ENCODE measurements at places on chromosomes 12 and 14.

GRCh38 chr14:60575008-60575407 is 66.1 kb downstream of the SIX6 start:
- no peak for DNase-seq

DNA sequence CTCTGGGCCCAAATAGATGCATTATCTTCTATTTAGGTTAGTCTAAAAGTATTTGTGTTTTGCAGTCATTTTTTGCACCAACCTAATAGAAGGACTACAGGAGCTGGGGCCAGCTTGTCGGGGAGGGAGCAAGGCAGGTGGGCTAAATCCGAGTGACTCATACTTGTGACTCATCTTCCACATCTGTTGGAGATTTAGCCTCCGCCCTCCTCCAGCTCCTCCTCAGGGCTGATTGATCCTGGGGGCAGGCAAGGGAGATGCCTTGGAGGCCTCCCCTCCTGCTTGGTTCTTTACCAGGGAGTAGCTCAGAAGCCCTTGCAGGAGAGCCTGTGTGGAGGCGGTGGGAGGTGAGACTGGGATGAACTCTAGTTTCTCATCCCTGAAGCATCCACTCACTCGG is 27.9 kb downstream of the RHOF start:
- peak; percentile 73 for DNase-seq

DNA sequence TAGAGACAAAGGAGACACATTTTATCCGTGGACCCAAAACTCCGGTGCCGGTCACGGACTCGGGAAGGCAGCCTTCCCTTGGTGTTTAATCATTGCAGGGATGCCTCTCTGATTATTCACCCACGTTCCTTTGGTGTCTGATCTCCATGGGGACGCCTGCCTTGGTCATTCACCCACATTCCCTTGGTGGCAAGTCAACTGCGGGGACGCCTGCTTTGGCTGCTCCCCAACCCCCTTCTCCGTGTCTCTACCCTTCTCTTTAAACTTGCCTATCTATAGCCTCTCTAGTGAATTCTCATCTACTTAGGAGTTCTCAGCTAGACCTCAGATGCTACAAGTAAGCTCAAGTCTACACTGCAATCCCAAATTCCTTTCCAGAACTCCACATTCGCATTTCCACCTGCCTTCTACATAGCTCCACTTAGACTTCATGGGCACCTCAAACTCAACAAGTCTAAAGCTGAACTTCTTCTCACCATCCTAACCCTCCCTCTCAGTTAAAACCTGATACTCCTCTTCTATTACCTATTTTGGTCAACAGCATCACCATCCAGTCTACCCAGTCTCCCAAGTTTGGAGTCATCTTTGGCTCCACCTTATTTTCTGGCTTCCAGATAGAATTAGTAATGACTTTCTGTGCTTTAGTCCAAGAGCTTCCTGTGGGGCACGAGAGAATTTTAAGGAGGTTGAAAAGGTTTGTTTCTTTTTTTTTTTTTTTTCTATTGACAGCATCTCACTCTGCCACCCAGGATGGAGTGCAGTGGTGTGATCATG is 14.4 kb downstream of the SPTLC2 start:
- no peak for DNase-seq

GRCh38 chr14:56808383-56809269 is 1.7 kb downstream of the OTX2 start:
- peak; percentile 71 for DNase-seq

- DNase-seq, result no peak
Observed at GRCh38 chr12:131402781-131403396, 308.0 kb upstream of the SFSWAP start.

DNA sequence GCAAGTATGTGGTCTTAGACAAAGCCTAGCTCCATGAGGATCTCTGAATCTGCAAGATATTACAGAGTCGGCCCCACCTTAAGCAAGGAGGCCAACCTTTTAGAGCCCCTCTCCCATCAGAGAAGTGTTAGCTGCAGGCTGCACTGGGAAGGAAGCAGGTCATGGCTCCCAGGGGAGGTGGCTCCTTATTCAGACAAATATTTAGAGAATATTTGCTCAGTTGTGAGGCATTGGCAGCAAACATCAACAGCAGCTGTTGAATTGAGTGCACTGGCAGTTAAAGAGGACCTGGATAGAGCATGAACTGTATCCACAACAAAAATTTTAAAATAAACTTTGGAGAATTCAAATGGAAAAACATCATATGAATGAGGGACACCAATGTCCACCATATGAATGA is 44.7 kb downstream of the FSCB start:
- no peak for DNase-seq

DNA sequence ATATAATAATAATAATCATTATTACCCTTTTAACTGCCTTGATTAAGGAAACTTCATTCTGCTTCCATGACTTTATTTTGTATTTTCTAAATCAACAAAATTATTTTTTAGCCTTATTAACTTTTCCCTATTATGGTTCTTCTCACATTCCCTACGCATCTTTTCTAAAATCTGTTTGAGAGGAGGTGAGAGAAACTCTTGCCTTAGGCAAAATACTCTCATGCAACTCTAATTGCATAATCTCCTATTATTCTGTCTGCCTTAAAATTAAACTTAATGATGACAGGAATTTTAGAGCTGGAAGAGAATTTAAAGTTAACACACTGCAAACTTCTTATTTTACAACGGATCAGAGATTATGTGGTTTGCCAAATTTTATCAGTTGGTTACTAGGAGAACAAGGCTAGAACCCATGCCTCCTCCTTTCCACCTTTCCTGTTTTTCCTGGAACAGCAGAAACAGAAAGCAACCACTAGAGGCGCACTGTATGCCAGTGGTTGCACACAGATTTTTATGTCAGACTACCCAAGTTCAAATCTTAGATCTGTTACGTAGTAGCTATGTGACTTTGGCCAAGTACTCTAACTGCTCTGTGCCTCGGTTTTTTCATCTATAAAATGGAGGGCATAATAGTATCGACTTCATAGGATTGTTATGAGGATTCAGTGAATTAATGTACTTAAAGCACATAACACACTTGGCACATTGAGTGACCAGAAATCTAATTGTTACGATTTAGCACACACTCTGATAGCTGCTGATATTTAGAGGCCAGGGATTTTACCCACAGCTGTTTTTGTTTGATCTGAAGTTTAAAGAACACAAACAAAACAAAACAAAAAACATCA is 4.3 kb upstream of the BRMS1L start:
- peak; percentile 25 for DNase-seq

- peak; percentile 95 for DNase-seq
Observed at GRCh38 chr12:6540181-6540877, 6.0 kb downstream of the GAPDH start.
